ENCODE measurements at places on chromosomes 3 and 15.

GRCh38 chr3:127884041-127884440 is 31.0 kb upstream of the KBTBD12 start:
- DNase-seq = no peak

- no peak for DNase-seq
These were observed 317.3 kb downstream of the ZNF385D start for GRCh38 chr3:21433751-21434150.

DNA sequence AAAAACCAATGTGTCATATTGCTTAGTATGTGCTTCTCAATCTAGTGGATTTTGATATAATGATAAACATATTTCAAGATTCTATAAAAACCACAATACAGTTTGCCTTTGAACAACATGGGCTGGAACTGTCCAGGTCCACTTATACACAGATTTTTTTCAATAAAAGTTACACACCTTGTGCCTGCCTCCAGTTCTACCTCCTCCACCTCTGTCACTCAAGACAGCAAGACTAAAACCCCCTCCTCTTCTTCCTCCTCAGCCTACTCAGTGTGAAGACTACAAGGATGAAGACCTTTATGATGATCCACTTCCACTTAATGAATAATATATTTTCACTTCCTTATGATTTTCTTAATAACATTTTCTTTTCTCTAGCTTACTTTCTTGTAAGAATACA is 5.7 kb downstream of the SETD2 start:
- no peak for DNase-seq

DNA sequence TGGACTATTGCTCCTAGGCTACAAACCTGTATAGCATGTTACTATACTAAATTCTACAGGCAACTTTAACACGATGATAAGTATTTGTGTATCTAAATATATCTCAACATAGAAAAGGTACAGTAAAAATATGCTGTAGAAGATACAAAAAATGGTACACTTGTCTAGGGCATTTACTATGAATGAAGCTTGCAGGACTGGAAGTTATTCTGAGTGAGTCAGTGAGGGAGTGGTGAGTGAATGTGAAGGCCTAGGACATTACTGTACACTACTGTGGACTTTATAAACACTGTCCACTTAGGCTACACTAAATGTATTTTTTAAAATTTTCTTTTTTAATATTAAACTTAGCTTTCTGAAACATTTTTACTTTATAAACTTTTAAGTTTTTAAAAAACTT is 140.5 kb upstream of the SGO1 start:
- no peak for DNase-seq

- DNase-seq = no peak
These were observed 556.0 kb downstream of the ROBO1 start for GRCh38 chr3:79211586-79212359.

DNA sequence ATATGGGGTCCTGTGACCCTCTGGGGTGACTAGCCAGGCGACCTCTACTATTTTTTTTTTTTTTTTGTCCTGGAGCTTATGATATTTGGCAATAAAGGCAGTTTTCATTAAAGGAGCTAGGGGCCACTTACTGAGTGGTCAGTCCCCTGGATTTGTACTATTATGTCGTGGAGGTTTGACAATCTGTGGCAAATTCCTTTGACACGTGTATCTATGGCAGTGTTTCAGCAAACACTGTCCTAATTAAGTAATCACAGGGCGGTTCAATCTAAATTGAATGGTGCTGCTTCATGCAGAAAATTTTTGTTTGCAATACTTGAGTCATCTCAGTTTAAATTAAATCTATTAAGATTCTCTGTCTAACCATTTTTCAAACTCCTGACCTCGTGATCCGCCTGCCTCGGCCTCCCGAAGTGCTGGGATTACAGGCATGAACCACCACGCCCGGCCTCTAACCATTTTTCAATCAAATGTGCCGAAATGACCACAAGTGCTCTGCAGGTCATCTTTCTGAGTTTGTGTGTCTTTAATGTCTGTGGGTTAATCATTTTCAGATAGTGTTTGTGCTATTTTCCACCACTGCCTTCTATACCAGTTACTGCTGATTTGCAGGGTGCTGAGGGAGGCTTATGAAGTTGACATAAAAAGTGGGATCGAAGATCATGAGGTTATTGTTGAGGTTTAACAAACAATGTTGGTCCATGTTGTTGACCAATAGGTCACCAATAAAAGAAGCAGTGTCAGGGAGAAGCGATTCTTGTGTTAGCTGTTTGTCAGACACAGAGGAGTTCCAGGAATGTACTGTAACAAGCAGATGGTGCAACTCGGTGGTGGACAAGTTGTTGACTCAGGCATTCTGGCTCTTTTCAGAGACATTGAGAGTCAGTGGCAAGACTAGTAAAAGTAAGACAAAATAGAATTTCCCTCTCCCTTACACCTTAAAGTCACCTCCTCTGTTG is 18.6 kb upstream of the SLC2A2 start:
- no peak for DNase-seq

- DNase-seq = no peak
These were observed 85.7 kb downstream of the MSL2 start for GRCh38 chr3:136110481-136110880.

DNA sequence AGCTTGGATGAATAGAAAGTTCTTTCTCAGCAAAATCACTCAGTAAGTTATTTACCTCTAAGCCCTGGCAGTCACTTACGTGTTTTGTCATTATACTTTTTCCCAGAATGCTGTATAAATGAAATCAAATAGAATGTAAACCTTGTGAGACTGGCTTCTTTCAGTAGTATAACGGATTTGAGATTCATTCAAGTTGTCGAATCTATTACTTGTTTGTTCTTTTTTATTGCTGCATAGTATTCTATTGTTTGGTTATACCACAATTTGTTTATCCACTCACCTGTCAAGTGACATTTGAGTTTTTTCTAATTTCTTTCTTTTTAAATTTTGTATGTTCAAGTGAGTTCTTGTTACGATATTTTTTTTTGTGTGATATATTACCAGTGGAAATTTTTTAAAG is 381.6 kb downstream of the EDEM1 start:
- DNase-seq = no peak

DNA sequence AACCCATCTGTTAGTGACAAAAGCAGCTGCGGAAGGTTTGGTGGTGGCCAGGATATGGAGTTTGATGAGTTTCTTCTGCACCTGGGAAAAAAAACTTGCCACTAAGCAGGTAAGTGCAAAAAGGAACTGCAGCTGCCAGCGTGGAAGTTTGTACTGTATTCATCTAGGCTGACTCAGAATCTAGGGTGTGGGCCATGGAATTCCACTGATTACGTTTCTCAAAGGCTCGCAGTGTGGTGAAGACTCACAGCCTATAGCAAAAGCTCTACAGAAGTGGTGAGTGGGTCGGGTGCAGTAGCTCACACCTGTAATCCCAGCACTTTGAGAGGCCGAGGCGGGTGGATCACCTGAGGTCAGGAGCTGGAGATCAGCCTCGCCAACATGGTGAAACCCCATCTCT is 334.6 kb upstream of the GRM7 start:
- no peak for DNase-seq

DNA sequence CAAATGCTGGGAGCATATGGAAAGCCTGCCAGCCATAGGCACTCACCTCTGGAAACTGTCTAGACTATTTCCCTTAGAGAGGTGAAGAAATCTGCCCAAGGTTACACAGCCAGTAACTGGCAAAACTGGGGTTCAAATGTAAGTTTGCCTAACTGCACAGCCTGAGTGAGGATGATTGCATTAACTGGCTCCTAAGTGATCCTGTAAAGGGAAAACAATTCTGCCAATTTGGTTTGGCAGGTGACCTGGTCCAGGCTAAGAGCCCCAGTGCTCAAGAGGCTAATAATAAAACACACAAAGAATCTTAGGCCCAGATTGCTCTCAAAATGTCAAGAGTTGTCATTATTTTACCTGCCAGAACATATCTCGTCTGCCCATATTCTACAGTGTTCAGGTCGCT is 43.9 kb upstream of the SPRED1 start:
- DNase-seq = no peak

DNA sequence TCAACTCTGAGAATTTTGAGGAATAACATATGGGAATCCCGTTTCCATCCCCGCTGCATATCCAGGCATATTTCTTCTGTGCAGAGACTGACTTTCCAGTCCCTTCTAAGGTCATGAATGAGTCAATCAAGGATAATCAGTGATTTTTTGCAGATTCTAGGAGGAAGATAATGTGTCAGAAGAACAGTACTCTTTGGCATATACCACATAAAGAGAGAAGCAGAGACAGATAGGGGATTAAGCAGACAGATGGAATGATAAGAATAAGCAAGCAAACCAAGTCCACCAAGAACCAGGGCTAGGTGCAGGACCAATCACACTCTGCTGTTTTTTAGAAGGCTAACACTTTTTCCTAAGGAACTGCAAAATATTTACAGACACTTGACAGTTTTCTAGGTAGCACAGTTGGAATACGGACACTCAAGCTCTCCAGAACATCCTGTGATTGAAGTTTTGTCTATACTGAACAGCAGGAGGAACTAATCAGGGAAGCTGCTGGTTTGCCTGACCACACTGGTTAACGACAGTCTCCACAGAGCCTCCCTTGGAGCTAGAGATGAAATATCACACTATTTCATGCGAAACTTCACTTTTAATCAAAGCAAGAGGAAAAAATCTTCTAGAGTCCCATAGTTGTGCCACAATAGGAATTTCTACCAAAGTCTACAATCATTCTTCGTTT is 450.0 kb upstream of the KCNMB2 start:
- no peak for DNase-seq

GRCh38 chr3:138450704-138451424 is 16.4 kb downstream of the ESYT3 start:
- DNase-seq = no peak

GRCh38 chr3:98531622-98532274 is at the start of gene GPR15:
TSS of gene GPR15 (plus strand) at chr3:98531978. CDS start at chr3:98532034, 56 bp downstream.
- DNase-seq = no peak

- no peak for DNase-seq
These were observed 13.1 kb downstream of the CMTM7 start for GRCh38 chr3:32404714-32405113.

GRCh38 chr15:62850791-62851291 is 191.7 kb upstream of the TPM1 start:
- DNase-seq = no peak

- no peak for DNase-seq
These were observed 354.9 kb upstream of the ATP11B start for GRCh38 chr3:182438398-182438797.

DNA sequence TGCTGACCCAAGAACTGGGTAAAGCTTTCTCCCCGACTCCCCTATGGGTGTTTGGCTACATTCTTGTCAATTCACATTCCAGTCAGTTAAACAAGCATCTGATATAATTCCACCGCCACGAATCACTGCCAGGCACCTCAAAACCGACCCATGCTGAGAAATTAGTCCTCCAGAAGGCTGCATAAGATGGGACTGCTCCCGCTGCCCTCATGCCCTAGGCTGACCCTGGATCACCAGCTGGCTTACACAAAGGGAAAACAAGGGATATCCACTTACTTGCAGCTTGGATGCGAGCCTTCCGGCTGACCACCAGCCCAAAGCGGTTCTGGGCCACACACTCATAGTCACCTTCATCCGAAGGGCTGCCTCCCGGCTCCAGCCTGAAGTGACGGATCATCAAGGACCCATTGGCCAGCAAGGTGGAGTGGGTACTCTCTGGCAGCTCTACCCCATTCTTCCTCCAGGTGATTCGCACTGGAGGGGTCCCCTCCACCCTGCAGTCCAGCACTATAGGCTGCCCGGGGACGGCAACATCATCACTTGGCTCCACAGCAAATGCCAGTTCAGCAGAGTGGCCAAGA is 2.9 kb downstream of the IGDCC3 start:
- no peak for DNase-seq

DNA sequence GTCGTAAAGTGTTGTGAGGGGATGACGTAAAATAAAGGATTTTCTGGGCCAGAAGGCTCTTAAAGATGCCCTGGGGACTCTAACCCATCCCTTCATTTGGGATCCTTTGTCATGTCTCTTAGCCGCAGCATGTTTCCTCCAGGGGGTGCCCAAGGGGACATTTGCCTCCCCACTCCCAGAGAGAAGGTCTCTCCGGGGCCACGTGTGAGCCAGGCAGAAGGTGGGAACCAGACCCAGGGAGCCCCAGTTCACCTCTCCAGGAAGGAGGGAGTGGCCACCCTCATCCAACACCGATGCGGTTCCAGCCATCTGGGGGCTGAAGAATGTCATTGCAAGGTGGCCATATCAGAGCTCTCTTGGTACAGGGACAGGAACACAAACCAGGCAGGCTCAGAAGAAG is 25.2 kb downstream of the ST8SIA2 start:
- no peak for DNase-seq

DNA sequence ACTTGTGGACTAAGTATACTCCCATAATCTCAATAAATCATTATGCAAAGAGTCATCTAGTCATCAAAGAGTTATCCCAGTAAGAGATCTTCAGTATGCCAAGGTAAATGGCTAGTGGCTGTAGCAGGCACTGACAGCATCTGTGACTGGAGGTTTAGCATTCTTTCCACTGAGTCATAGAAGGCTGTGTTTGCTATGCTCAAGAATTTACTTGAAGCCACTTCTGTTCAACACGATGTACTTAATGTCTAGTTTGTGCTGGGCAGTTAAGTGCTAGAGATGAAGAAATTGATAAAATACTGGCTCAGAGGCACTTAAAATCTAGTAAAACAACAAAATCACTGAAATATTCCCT is 13.0 kb downstream of the ZBED2 start:
- no peak for DNase-seq

DNA sequence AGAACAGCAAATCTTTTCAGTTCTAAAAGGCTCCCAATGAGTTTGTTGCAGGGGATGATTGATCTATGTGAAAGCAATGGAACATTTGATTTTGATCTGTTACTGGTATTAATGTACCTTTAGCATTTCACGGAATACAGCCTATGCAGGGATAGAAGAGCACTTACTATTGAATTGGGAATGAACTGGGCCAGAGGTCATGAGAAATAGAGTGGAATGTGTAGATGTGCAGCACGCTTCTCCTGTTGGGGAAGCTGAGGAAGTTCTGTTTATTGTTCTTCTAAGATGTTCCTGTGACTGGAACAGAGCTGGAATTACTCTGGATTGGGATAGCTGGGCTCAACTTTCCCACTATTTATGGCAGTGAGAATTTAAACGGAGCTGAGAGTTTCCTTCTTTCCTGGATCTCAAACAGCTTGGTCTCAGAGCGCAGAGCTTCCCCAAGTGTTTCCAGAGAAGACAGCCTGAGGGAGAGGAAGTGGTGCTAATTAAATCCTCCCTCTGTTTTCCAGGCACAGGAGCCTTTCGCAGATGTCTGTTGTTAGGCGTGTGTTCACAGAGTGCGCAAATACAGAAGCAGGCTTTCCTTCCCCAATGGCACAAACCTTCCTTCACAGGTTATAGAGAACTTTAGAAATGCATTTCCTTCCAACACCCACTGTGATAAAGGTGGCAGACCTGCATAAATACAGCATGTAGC is 32.5 kb downstream of the TPRG1 start:
- no peak for DNase-seq
